ENCODE measurements at places on chromosomes 3 and 15.

DNA sequence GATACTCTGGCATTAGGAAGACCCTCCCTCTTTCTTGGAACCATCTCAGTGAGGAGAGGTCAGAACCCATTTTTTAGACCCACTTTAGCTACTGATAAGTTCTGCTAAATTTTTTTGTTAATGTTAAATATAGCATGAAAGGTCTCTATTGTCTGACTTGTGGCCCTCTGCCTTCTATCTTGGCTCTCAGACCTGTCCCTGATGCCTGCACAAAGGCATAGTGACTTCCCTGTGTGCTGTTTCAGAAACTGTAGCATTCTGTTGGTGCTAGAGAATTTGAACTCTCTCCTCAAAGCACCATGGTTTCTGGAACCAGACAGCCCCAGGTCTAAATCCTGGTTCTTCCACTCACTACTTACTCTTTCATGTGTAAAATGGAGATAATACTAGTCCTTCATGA is 15.4 kb downstream of the MAPKBP1 start:
- no peak for DNase-seq

GRCh38 chr15:70202756-70203155 is 105.0 kb upstream of the TLE3 start:
- no peak for DNase-seq

GRCh38 chr15:70299931-70300869 is 202.5 kb upstream of the TLE3 start:
- no peak for DNase-seq

GRCh38 chr3:39315420-39315819 is 14.1 kb upstream of the CCR8 start:
- DNase-seq, result no peak

DNA sequence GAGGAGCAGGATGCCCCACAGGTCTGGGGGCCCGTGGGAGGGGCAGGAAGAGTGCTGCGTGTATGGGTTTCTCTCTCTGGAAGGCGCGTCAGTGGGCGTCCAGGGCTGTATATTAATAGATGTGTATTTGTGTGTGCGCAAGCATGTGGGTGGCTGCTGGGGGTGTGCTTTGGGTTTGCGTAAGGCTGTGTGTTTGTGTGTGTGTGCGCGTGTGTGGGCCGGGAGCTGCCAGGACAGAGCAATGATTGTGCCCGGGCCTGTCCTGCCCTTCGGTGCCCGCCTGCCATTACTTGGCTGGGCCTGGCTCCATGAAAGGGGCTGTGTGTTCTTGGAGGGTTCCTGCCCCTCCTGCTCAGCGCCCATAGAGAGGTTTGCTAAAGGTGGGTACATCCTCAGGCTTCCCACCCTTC is 16.3 kb downstream of the CSPG4 start:
- no peak for DNase-seq

- DNase-seq, result no peak
These were observed 65.3 kb upstream of the RAP2B start for GRCh38 chr3:153096731-153097131.

GRCh38 chr3:52021489-52022268 is 26.0 kb upstream of the RPL29 start:
- peak; percentile 60 for DNase-seq

DNA sequence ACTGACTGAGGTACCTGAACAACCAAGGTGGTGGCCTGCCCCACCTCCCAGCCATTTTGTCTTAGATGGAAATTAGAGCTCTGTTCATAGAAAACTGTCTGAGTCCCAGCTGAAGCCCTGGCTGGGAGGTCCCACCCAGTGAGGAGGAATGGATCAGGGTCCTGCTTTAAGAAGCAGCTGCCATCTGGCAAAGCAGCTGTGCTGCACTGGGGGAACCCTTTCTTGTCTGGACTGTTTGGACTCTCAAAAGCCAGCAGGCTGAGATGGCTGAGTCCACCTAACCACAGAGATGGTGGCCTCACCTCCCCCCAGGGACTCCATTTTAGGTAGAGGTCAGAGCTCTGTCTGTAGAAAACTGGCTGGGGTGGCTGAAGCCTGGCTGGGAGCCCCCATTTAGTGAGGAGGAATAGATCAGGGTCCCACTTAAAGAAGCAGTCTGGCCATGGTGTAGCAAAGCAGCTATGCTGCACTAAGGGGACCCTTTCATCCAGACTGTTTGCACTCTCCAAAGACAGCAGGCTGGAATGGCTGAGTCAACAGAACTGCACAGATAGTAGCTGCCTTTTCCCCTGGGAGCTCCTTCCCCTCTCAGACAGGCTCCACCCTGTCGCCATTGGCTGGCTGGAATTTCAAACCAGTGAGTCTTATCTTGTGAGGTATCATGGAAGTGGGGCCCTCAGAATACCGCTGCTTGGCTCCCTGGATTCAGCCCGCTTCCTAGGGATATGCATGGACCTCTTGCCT is 116.9 kb downstream of the EPHA6 start:
- DNase-seq, result no peak

GRCh38 chr15:67836955-67837354 is 2.9 kb downstream of the RNU6-1 start:
- no peak for DNase-seq

DNA sequence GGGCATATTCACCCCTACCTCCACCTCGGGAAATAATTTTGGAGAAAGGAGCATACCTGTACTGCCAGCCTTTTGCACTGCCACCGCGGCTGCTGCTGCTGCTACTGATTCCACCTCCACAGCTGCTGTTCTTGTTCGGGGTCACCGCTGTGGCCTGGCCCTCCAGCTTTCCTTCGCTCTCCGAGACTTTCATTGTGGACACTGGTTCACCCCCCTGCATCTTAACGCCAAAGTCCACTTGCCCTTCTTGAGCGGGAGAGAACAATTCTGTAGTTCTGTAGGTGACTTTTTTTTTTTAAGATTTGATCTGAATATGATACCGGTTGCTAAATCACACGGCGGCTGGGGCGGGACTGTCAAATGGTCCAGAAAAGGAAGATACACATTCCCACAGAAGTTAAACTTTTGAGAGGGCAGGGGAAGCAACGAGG is 701 bp downstream of the OSBPL11 start:
- DNase-seq, result peak; percentile 41

GRCh38 chr3:177041730-177042551 is 155.3 kb downstream of the TBL1XR1 start:
- no peak for DNase-seq

- no peak for DNase-seq
These were observed 193.9 kb downstream of the ZNF621 start for GRCh38 chr3:40718681-40719080.

GRCh38 chr3:14412831-14413380 is 10.5 kb downstream of the SLC6A6 start:
- no peak for DNase-seq

DNA sequence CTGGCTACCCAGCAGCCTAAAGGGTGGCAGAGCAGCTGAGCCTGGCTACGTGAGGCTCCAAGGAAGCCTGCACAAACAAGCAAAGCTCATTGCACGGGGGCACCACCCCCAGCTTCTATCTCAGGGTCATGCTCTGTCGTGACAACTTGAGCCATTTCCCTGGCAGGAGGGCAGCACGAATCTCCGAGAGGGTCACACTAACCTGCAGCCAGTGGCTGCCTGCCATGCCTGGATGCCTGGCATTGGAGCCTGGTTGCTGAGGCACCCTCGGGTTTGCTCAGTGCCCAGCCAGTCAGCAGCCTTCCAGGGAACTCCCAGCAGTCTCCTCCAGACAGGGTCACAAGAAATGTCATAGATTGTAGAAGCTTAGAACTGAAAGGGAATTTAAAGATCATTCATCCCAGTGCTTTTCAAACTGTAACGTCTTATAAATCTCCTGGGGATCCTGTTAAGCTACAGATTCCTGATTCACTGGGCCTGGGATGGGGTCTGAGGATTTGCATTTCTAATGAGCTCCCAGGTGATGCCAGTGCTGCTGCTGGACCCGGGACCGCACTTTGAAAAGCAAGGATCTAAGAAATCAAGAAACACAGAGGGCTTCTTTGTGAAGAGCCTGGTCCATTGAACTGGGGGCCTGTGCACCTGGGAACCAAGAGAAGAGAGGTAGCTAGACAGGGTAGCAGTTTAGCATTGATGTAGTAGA is 48.4 kb downstream of the TMEM266 start:
- no peak for DNase-seq

DNA sequence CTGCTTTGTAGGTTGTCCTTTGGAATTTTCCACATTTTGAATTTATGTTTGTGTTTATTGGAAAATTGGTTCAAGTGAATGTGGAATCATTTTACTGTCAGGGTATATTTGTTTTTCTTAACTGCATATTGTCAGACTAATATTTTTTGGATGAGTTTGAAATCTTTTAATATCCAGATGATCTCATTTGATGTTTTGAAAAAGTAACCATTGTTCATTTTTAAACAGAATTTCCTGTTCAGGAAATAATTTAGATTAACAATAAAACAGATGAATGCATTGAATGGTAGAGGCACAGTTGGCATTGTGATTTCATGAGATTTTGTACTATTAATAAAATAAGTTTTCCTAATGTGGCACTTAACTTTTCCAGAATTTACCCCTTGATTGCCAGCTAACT is 15.5 kb downstream of the TRAK1 start:
- DNase-seq, result no peak

GRCh38 chr3:137111497-137111896 is 153.7 kb downstream of the IL20RB start:
- no peak for DNase-seq

DNA sequence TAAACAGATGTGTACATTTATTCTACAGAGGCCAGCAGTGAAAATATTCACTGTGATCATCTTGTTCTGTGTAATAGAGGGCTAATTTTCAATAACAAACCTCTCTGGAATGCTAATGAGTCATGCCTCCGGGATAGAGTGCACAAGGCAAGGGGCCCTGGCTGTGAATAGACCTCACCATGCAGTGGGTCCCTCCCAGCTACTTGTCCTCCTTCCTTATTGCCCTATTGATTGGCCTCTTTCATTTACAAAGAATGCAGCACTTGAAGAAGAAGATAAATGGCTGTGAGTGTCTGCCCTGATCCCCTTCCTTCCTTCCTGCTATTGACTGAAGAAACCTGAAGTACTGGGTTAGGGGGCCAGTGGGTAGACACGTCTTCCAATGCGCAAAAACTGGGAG is 436.3 kb downstream of the WDR72 start:
- DNase-seq, result no peak

DNA sequence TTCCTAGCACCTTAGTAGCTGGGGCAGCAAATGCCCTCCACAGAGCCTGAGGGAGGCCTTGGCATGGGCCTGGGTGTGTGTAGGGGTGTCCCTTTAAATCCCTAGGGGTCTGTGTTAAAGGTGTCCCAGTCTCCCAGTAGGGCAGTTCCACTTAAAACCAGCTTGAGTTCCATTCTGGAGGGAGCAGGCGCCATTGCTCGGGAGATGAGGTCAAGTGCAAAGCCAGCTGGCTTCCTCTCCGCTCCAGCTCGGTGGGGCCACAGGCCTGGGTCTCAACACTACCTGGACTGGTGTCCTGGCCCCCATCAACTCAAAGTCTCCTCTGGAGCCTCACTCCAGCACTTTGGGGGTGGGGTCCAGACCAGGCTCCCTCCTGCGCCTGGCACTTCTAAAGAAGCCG is 25.2 kb downstream of the FEM1B start:
- no peak for DNase-seq

- no peak for DNase-seq
These were observed 130.1 kb upstream of the PRR20G start for GRCh38 chr3:127417709-127418559.

DNA sequence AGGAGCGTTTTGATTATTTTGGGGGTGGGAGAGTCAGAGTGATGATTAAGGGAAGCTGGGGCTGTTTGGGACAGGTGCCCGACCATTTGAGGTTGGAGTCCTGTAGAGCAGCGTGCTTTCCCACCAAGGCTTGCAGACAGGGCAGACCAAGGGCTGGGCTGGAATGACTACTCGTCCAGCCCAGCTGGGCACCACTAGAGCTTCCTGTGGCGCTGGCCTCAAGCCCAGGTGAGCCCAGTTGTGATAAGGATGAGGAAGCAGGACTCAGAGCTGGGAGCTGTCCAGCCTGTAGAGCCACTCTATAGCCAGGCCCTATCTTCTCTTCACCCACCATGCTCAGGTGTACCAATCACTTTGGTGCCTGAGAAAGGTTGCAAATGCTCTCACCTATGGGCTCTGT is 75.8 kb upstream of the ACAN start:
- no peak for DNase-seq

DNA sequence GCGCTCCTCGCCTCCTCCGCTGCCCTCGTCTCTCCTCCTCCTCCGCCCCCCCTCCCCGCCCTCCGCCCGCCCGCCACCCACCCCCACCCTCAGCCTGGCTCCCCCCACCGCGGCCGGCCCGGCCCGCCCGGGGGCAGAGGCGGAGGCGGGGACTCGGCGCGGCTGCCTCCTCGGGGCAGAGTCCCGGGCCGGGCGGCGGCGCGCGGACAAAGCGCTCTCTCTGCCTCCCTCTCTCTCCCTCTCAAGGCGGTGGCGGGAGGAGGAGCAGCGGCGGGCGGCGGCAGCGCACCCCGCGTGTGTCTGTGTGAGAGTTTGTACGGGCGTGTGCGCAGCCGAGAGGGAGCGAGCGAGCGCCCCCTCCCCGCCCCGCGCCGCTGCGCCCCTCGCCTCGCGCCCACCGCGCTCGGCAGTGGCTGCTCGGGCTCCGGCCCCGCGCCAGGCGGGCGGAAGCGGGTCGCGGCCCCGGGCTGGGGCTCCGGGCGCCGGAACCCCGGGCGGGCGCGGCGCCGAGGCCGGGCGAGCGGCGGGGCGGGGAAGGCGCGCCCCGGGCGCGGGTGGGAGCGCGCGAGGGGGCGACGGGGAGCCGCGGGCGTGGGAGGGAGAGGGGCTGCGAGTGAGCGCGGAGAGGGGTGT is at the start of gene IGF2BP2:
Gene IGF2BP2 (minus strand): TSS at position 37 of the 633 bp plus-strand sequence. CDS start 82 bp downstream, outside the sequence.
- DNase-seq, result peak; percentile 75

DNA sequence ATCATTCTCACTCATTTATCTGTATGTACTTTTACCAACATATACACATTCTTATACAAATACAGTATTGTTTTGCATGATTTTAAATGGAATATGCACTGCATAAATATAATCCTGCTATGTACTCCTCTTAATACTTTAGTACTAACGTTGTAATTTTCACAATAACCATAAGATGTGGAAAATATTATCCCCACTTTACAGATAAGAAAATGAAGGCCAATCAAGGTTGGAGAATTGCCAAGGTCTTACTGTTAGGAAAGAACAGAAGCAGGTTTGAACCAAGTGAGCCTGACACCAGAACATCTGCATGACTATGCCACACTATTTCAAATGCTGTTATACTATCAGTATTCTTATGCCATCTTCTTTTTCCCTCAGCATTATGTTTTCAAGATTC is 32.9 kb downstream of the BCL2A1 start:
- DNase-seq, result no peak

GRCh38 chr3:32551087-32551486 is 19.6 kb downstream of the DYNC1LI1 start:
- no peak for DNase-seq

- DNase-seq, result no peak
These were observed 350.8 kb upstream of the ZNF385D start for GRCh38 chr3:22101811-22102210.

- no peak for DNase-seq
These were observed 30.6 kb upstream of the SLC2A2 start for GRCh38 chr3:171057072-171057471.

DNA sequence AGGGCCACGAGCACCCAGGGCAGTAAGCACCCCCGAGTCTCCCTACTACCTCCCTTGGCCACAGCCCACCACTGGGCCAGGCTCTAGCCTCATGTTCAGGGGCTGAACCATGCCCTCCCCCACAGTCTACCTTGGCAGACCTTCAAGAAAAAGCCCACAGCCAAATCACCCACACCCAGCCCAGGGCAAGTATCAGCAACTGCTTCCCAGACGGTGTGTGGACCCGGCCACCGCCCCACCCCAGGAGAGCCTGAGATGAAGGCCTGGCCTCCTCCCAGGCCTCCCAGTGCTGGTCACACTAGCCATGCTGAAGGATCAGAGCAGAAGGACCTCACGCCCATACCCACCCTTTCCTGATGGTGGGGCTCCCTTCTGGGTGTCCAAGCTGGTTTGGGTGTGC is 92.0 kb upstream of the LINGO1 start:
- DNase-seq, result no peak

GRCh38 chr15:84654689-84655453 is 788 bp upstream of the WDR73 start:
- DNase-seq, result peak; percentile 36
